CD4-positive, CD25-positive, alpha-beta regulatory T cell (primary cell): ENCODE measurements at places on chromosomes 4 and X. TPM values are rescaled to one million over a fixed set of nuclear protein-coding genes. Genes with fewer than 3 reads are reported as not detected.

The KDM5C gene
- polyA plus RNA-seq = 34.8 TPM

The RBMXL3 gene
- not detected for polyA plus RNA-seq

The LRBA gene
- 26.9 TPM for polyA plus RNA-seq

The SLC7A11 gene
- 0.02 TPM for polyA plus RNA-seq

The TIGD4 gene
- polyA plus RNA-seq = not detected

The ESX1 gene
- not detected for polyA plus RNA-seq

The DRD5 gene
- not detected for polyA plus RNA-seq

The GABRG1 gene
- polyA plus RNA-seq = not detected

The VEGFC gene
- not detected for polyA plus RNA-seq

The WDFY3 gene
- polyA plus RNA-seq = not detected

The TMSB15B gene
- 11.7 TPM for polyA plus RNA-seq

The MAML3 gene
- polyA plus RNA-seq = not detected

The CT45A10 gene
- polyA plus RNA-seq = 0.40 TPM

The GRPR gene
- polyA plus RNA-seq = not detected

The REELD1 gene
- polyA plus RNA-seq = not detected

The XAGE2 gene
- not detected for polyA plus RNA-seq

The ARR3 gene
- not detected for polyA plus RNA-seq

The SHOX gene
- not detected for polyA plus RNA-seq

The PCDH19 gene
- polyA plus RNA-seq = not detected

The CASP6 gene
- 88.4 TPM for polyA plus RNA-seq

The FANCB gene
- polyA plus RNA-seq = 2.0 TPM

The STAP1 gene
- polyA plus RNA-seq = 2.9 TPM

The MND1 gene
- polyA plus RNA-seq = 0.38 TPM

The IL2 gene
- not detected for polyA plus RNA-seq

The THAP6 gene
- polyA plus RNA-seq = 21.3 TPM

The GAGE12E gene
- not detected for polyA plus RNA-seq

The RBM46 gene
- not detected for polyA plus RNA-seq

The MSMO1 gene
- 37.5 TPM for polyA plus RNA-seq

The ZNF185 gene
- 1.2 TPM for polyA plus RNA-seq
